HAP-1 (cell line): ENCODE measurements at places on chromosomes 13 and 19.
A peak's percentile ranks its signal among the peaks of the same experiment; 100 is the strongest.

GRCh38 chr19:768424-768823 is 17.5 kb downstream of the MISP start:
- DNase-seq: no peak

GRCh38 chr19:2167896-2168618 is 4.3 kb downstream of the DOT1L start:
- DNase-seq: no peak

DNA sequence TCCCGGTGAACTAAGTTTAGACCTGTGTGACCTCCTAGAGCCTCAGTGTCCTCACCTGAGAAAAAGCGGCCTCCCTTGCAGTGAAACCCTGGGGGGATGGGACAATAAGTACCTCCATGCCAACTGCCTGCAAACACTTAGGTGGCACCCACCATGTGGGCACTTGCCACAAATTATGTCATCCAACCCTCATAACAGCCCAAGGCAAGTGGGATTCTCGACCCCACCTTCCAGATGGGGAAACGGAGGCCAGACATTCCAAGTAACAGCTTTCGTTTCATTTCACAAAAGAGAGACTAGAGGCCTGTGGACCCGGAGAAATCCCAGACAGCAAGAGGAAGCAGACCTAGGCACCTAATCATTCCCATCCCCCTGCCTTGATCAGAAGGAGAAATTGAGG is 6.9 kb downstream of the REX1BD start:
- DNase-seq: no peak

DNA sequence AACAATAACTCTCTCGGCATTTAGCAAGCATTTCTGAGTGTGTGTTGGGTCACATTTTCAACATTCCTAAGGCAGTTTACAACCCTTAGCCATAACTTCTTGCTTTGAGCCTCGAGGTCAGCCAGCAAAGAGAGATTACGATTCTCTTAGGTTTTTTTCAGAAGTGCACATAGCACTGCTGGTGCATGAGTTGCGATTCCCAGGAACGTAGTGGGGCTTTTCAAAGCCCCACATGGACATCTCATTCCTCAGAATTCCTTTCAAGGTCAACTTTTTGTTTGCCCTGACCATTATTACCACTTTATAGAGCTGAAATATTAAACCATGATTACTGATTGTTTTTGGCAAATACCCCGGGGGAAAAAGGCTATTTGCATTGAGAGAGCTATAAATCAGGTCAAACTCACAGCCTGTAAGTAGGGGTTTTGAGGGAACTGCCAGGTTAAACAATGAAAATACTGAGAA is 705.3 kb downstream of the GPC5 start:
- DNase-seq: peak; percentile 89

DNA sequence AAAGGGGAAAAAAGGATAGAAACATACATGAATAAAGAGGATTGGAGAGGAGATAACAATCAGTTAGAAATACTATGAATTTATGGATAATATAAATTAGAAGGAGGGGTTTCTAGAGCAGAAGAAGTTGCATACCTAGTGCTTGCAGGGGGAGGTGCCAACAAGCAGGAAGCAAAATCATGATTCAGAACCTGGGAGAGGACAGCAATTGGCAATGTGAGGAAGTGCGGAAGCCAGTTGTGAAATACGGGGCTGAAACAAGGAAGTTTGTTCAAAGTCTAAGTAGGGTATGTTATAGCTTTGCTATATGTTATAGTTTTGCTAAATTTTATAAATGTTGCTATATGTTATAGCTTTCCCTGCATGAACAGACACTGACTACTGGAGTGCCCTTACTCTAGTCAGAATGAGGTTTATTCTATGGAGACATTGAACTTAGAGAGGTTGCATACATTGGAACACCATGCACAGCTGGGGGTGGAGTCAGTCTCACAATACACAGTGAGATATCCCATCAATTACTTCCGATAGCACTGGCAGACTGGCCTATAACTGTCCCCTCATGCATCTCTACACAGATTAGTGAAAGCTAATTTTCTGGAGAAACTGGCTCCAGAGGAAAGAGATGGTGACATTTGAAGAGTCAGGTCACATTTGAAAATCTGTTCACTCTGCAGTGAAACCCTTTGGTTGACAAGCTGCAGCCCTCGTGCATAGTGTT is 92.1 kb downstream of the GPC6 start:
- no peak for DNase-seq

GRCh38 chr13:21511849-21512248 is 52.7 kb upstream of the ZDHHC20 start:
- DNase-seq: no peak

DNA sequence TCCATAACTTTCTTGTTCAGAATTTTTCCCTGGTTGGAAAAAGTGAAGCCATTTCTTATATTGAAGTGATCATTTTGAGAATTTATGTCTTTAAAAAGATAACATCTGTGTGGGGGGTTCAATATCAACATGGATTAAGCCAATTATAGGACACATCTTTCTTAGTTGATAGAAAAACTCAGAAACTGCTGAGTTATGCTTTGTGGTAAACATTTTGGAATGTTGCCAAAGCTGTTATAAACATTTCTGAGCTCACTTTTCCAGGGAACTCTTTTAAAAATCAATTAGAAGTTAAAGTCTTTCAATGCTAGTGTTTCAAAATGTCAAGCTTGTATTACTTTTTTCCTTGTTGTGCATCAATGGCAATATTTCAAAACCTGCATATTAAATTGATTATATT is 248.8 kb downstream of the DACH1 start:
- no peak for DNase-seq

DNA sequence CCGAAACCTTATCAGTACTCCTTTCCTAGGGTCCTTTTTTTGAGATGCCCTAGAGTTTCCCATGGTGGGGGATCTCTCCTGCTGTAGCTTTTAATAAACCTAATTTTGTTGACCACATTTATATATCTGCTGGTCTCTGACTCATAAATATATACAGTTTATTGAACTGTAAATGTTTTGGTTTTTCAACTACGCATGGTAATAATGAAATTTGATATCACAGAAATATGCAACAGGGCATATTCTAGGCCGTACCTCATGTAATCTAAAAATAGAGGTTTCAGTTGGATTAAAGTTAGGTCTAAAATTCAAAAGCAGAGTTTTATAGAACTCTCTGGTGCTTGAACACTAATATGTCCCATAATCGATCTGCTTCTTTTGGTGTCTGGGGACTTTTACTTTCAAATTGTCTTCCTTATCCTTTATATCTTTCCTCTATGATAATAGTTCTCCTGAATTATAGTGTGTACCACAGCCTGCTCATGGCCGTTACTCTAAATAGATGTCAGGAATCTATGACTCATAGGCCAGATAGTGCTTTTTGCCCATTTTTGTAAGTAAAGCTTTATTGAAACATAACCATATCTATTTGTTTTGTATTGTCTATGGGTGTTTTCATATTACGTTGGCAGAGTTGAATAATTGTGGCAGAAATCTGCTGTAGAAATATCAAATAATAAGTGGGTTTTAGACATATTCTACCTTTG is 324.8 kb upstream of the PCDH9 start:
- DNase-seq: no peak

- no peak for DNase-seq
These were observed 3.9 kb downstream of the CD209 start for GRCh38 chr19:7743425-7743841.

- no peak for DNase-seq
These were observed 5.4 kb downstream of the TMEM161A start for GRCh38 chr19:19132912-19133311.

DNA sequence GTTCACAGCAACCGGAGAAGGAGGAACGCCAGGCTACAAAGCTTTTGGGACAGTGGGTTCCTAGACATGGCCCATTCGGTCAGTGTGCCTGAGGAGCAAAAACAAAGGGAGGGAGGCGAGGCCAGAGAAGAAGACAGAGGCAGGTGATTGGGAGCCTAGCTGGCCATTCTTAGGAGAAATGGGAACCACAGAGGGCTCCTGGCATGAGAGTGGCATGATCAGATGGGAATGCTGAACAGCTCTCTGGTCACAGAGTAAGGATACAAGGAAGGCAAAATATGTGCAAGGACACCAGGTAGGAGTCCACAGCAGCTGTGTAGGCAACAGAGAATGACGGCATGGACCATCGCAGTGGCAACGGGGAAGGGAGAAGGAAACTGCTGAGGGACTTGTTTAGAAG is 82.4 kb downstream of the EFNB2 start:
- DNase-seq: no peak

DNA sequence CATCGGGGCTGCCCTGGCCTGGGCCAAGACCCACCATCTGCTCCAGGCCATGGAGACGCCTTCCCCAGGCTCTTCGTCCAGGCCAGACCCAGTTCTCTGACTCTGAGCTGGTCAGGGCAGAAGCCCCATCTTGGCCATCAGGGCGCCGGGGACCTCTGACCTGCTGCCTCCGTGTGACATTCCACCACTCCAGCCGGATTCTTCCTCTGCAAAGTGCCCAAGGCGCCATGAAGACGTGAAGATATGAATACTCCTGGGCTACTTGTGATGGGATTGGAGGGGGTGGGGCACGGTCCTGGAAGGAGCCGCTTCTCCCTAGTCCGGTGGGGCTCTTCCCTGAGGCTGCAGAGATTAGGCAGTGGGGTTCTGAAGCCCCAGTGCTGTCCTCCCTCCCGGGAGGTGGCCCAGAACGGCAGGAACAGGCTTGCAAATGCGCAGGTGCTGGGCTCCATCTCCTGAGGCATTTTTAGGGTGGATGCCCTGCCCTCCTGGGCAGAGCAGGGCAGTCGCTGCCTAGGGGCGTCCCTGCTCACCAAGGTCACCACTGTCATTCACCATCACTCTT is 26.0 kb upstream of the SLC7A10 start:
- no peak for DNase-seq

DNA sequence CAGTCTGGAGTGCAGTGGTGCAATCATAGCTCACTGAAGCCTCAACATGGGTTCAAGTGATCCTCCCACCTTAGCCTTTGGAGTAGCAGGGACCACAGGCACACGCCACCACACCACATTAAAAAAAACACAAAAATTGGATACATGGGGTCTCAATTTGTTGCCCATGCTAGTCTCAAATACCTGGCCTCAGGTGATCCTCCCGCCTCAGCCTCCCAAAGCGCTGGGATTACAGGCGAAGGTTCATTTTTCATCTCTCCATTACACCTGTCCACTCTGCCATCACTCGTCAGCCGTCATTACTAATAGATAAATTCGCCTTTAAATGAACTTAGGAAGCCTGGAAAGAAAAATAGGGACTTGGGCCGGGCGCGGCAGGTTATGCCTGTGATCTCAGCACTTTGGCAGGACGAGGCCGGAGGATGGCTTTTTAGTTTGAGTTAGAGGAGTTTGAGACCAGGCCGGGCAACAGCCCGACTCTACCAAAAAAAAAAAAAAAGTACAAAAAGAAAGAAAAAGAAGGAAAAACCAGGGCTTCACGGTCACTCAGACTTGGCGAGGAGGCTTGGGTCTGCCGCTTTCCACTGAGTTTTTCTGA is 685 bp upstream of the SUPT5H start:
- DNase-seq: no peak

DNA sequence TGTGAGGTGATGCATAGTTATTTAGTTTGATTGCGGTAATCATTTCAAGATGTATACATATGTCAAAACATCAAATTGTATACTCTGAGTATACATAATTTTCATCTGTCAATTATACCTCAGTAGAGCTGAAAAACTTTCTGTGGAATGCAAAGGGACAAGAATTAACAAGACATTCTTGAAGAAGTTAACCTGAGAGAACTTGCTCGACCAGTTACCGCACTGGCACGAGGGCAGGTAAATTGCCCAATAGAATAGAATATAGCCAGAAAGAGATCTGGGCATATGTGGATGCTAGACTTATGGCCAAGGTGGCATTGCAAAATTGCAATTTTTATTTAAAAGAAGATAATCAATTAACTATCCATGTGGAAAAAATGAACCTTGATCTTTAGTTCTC is 42.3 kb upstream of the GJB6 start:
- DNase-seq: no peak

- DNase-seq: no peak
These were observed 1536.1 kb downstream of the UQCRFS1 start for GRCh38 chr19:27676877-27677276.

DNA sequence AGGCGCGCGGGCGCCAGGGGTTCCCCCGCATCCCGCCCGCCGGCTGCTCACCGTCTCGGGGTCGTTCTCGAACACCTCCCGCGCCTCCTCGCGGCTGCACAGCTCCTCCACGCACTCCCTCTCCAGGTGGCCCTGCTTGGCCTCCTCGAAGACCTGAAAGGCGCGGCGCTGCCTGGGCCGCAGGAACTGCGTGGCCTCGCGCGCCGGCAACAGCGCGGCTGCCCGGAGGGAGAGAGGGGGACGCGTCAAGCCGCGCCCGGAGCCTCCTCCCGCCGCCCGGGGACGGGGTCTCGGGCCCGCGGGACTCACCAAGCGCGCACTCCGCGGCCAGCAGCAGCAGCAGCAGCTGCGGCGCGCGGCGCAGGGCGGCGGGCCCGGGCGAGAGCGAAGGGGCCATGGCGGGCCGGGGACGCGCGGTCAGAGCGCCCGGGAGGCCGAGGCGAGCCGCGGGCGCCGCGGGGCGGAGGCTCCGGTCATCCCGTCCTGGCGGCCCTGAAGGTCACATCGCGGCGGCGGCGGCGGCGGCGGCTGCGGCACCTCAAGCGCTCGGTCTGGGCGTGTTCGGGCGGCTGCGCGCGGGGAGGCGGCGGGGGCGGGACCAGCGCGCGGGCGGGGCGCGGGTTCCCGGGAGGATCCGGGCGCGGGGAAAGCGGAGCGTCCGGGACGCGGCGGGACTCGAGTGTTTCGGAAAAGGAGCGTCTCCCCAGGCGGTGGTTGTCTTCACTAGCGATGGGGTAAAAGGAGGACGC is at the start of gene GAS6:
GAS6 (minus strand) TSS at position 553 of the 749 bp plus-strand sequence; CDS start at position 397, 156 bp downstream.
- peak; percentile 4 for DNase-seq

DNA sequence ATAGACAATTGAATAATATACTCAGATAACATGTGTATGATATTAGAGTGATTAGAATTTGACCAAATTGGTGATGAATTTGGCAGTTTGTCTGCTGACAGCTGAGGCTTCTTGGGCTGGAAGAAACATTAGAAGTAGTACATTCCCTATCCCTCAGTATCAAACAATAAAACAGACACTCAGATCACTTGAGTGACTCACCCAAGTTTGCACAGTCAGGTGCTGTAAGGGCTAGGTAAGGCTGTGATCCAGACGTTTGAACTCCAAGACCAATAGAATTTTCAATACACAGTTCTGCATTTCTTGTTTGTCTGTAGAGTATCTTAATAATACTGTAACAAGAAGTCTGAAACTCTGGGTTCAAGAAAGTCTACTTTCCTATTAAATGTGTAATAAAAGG is 223.5 kb downstream of the POSTN start:
- no peak for DNase-seq

- no peak for DNase-seq
These were observed 22.5 kb downstream of the ZDHHC20 start for GRCh38 chr13:21436582-21436981.
